ENCODE measurements at places on chromosomes 7 and 10.

GRCh38 chr7:128164955-128165670, 76.0 kb upstream of the LEP start:
- DNase-seq, result no peak

- DNase-seq, result no peak
Observed at GRCh38 chr7:90747516-90747915, 151.4 kb downstream of the CDK14 start.

DNA sequence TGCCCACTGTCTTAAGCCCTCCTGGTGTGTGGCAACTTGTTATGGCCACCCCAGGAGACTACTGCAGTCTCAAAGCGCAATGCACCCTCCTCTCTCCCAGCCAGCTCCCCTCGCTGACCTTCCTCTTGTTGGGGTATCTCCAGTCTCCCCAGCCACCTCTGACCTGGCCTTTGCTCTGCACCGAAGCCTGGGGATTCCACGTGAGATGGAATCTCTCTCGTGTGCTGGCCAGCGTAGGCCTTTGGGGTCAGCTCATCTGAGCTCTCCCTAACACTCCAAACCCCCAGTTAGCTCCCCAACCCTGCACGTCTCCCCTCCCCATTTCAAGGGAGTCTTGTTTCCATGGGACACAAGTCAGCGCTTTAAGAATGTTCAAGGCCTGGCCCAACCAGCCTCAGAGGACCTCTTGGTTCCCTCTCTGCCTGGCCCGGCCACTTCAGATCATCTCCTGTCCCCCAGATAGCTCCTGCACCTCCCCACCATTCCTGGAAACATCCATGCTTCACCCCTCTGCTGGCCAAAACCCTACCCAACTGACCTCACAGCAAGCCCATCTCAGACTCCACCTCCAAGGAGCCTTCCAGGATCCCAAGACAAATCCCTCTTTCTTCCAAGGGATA, 11.2 kb downstream of the ITPRIP start:
- DNase-seq, result no peak

- DNase-seq, result no peak
Observed at GRCh38 chr10:47143072-47143471, 156.9 kb upstream of the GDF10 start.

- no peak for DNase-seq
Observed at GRCh38 chr7:100826514-100827329, 601 bp downstream of the EPHB4 start.

DNA sequence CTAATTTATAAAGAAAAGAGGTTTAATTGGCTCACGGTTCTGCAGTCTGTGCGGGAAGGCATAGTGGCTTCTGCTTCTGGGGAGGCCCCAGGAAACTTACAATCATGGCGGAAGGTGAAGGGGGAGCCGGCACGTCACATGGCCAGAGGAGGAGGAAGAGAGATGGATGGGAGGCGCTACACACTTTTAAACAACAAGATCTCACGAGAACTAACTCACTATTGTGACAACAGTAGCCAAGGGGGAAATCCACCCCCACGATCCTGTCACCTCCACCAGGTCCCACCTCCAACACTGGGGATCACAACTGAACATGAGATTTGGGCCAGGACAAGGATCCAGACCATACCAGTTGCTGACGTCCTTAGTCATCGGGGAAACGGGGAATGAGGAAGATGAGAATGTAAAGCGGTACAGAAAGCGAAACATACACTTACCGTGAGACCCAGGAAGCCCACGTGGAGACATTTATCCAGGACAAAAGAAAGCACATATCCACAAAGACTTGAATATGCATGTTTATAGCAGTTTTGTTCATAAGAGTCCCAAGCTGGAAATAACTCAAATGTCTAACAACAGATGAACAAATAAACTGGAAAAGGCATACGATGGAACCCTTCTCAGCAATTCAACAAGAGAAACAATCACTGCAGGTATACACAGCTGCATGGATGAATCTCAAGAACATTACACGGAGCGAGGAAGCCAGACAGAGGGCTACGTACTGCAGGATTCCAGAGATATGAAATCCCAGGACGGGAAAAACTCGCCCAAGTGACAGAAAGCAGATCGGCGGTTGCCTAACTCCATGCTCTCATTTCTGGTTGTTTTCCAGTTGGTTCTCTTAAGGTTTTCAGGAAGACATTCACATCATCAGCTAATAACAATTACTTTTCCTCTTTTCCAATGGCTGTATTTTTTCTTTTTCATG, 26.2 kb upstream of the INPP5A start:
- DNase-seq, result no peak

DNA sequence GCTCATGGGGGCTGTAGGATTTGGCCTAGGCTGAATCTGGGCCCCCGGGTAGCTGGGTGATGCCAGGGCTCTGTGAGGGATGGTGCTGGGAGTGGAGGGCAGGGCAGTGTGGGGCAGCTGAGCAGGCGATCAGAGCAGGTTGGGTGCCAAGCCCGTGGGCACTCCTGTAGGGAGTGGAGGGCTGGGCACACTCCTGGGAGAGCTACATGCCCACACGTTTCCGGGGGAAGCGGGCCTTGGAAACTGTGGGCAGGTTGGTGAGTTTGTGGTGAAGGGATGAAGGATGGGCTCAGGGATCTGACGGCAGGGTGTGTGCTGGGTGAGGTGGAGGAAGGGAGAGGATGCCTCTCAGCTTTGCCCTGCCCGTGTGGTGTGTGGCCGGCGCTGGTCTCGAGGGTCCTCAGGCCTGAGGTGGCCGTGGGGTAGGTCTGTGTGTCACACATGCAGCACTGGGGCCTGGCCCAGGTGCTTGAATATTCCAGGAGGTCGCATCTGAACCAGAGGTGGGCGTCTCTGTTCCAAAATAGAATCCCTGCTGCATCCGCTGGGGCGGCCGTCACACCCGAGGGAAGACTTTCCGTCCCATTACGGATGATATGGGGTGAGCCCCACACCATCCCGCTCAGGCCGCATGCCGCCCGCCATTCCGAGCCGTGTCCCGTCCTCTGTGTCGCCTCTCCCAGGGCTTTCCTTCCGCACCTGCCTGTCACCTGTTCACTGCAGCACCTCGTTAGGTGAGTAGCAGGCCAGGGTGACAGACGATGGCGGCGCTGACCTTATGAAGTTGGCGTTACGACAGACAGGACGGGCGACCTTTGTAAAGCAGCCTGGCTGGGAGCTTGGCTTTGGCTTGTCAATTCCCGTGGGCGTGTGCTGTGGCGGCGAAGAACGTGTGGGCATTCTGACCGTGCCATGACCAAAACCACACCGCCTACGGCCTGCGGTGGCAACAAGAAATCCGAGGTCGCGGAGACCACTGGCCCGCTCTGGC, 143.6 kb downstream of the ACTR3B start:
- no peak for DNase-seq

- DNase-seq, result no peak
Observed at GRCh38 chr10:58647376-58648112, 134.9 kb downstream of the BICC1 start.

DNA sequence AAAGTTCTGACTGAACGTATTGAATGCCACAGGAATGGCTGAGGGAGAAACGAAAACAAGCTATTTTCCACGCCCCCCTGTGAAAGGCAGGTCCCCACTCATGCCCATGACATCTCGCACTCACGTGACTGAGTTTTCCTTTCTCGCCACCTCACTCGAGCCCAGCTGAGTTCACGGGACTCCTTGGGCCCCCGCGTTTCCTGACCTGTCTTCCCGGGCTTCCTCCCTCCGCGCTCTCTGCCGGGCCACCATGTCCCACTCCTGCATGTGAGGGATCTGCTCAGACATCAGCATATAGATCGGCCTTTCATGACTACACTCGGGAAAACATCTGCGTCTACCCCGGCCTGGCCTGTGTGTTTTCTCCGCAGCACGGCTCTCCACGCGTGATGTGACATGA, 226.0 kb upstream of the ADARB2 start:
- no peak for DNase-seq

DNA sequence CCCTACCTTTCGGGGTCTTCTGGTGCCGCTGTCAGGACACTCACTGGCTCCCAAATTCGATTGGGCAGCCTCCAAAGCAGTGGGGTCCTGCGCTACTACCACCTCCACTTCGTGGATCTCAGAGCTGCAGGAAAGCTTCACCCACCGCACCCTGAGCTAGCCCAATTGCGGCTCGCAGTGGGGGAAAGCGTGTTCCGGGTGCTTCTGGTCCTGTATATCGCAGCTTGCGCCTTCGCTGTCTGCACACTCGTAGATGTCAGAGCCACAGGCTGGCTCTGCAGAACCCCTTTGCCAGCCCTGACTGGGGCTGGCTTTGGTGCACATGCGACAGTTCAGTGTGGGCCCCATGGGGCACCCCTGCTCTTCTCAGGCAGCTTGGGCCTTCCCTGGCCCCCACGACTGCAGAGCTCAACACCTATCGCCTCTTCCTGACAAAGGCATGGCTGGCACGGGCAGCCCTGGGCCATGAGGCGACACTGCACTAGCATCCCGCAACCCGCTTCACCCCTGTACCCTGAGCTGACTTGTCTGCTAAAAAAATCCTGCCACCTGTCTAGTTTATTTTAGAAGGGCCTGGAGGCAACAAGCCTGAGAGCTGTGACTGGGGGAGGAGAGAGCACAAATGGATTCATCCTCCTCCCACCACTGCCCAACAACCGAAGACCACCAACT, 78.7 kb upstream of the ABI1 start:
- DNase-seq, result no peak

DNA sequence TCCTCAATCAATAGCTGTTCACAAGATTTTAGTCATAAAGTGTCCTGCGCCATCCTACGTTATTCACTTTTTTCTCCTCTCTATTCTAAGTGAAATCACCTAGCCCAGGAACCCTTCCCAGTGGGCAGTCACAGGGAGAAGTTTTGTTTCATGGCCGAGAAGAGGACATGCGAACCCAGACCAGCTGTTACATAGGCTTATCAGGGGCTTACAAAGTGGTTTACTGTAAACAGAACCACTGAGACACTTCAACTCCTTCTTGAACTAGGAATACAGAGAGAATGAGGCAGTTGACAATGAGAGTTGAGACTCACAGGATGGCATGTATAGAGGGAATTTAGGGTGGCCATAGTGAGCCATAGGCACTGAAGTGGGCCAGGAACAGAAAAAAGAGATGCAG, 246.9 kb upstream of the GLI3 start:
- no peak for DNase-seq

DNA sequence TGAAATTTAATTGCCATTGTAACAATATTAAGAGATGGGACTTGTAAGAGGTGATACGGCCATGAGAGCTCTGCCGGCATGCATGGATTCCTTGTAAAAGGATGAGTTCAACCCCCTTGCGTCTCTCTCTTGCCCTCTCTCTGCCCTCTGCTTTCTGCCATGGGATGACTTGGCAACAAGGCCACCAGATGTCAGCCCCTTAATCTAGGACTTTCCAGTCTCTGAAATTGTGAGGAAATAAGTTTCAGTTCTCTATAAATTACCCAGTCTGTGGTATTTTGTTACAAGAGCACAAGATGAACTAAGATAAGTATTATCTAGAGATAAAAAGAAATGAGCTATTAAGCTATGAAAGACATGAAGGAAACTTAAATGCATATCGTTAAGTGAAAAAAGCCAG, 145.7 kb upstream of the AHR start:
- no peak for DNase-seq

GRCh38 chr7:143936087-143937009, 1.3 kb downstream of the OR2F2 start:
- DNase-seq, result no peak

DNA sequence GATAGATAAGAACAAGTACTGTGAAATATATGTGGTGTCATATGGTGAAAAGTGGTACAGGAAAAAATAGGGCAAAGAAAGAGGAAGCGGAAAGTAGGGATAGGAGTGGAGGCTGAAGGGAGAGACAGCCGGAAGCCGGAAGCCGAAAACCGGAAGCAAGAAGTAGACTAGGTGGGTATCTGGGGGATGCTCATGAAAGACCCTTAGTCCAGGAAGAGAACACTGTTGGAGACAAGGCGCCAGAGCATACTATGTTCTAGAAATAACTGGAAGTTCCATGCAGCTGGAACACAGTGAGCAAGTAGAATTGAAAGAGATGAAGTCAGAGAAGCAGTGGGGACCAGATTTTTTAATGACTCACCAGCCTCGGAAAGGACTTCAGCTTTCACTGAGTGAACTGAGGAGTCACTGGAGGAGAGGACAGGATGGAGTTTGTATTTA, 22.5 kb downstream of the ST8SIA6 start:
- DNase-seq, result no peak

- no peak for DNase-seq
Observed at GRCh38 chr10:90579602-90580242, 278.1 kb downstream of the HTR7 start.

DNA sequence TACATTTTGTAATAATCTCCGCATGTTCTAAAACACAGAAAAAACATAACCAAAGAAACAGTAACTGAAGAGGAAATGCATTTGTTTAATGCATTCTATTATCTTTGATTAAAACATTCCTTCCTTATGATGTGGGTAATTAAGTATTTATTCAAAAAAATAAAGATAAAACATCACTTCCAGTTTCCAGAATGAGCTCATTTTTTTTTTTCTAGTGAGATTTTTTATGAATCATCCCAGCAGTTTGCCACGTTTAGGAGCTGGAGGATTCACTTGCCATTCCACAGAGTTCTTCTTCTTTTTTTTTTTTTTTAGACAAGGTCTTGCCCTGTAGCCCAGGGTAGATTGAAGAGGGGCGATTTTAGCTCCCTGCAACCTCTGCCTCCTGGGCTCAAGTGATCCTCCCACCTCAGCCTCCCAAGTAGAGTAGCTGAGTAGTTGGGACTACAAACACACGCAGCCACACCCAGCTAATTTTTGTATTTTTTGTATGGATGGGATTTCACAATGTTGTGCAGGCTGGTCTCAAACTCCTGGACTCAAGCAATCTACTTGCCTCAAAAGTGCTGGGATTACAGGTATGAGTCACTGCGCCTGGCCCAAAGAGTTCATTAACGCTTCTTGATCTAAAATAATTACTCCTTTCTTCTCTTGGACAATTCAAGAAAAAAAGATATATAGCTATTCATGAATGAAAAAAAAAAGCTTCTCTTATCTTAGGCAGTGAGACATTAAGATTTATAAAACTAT, 177.3 kb downstream of the DKK1 start:
- no peak for DNase-seq

- peak; percentile 42 for DNase-seq
Observed at GRCh38 chr7:158531661-158532060, 56.0 kb downstream of the PTPRN2 start.

DNA sequence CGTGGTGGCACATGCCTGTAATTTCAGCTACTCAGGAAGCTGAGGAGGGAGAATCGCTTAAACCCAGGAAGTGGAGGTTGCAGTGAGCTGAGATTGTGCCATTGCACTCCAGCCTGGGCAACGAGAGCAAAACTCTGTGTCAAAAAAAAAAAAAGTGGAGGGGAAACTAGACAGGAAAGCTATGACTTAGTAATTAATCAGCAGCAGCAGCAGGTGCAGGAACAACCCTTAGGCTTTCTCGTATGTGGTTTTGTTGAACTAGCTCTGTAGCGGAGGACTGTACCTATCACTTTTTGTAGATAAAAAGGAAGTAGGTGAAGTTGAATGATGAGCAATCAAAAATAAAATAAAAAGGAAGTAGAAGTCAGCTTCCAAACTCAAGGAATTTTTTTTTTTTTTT, 76.9 kb upstream of the KMT2C start:
- no peak for DNase-seq

GRCh38 chr7:133354546-133355324, 101.9 kb downstream of the EXOC4 start:
- no peak for DNase-seq
